Mesothelial cell of epicardium (in vitro differentiated cells): ENCODE measurements at places on chromosomes 1 and 21. TPM values are rescaled to one million over a fixed set of nuclear protein-coding genes. Genes with fewer than 3 reads are reported as not detected.

Gene PLD5
- 2.6 to 4.3 TPM (median 2.7 TPM) in 3 replicates for total RNA-seq

Gene CNR2
- total RNA-seq = not detected in 3 replicates

Gene TLR5
- 2.5 to 3.8 TPM (median 3.1 TPM) in 3 replicates for total RNA-seq

- DNase-seq = no peak
Observed at GRCh38 chr1:58721247-58721820, 21.5 kb upstream of the MYSM1 start.

GRCh38 chr21:40631211-40631610, 215.7 kb downstream of the DSCAM start:
- no peak for DNase-seq

DNA sequence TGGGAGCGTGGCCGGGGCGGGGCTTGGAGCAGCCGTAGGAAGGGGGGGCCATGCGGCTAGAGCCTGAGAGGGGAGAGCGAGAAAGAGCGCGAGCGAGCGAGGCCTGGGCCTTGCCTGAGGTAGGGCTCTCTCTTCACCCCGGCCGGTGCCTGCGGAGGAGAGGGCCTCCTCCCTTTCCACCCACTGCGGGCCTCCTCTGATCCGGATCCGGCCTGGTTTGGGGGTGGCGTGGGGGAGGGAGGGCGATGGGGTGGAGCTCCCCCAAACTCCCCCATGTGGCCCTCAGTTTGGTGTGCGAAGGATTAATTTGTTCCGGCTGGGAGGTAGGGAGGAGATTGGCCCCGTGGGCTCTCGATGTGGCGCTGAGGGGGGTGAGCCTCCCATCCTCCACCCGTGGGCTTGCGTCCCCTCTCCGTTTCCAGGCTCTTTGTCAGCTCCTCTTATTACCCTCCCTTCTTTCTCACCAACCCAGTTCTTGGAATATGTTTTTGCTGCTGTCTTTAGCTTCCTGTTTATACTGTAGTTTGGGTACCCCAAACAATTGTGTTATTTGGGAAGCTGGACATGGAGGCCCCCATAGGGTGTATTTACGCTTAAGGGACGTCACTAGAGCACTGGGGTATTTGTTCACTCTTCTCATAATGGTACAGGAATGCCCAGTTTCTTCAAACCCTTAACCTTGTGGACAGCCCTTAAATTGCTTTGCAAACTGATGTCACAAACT, 685 bp downstream of the UBAP2L start:
- peak; percentile 54 for DNase-seq
